ENCODE measurements at places on chromosomes 16 and 17.
A peak's percentile ranks its signal among the peaks of the same experiment; 100 is the strongest.

DNA sequence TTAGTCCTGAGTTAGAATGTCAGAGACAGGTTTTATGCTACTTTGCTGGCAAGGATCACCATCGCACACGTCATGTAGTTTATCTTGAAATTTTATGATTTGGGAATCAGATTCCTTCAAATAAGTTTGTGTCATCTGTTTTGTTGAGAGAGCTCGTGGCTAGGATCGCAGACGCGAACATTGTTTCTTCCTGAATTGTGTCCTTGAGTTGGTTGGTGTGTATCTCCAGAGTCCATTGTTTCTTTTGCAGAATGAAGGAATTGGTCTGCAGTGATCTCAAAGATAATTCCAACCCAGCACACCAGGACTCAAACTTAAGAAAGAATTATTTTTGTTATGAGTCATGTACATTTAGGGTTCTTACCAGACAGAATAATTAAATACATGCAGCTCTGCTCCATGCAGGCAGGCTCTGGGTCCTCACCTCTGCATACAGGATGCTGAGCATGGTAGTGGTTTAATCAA, 51.6 kb downstream of the PRKCA start:
- H3K27me3 ChIP-seq = peaks cover 2% of the 10 kb centered on the region
- peaks cover 89% of the 10 kb centered on the region for H3K4me1 ChIP-seq
- peak overlapping the region; percentile 62 for H3K4me3 ChIP-seq
- H3K27ac ChIP-seq = peak overlapping the region; percentile 71
- DNase-seq = peak; percentile 69
- peaks cover 13% of the 10 kb centered on the region for H3K36me3 ChIP-seq

GRCh38 chr17:50297407-50297865, 23.2 kb downstream of the TMEM92 start:
- H3K27ac ChIP-seq = no peak overlapping the region
- H3K4me1 ChIP-seq = peaks cover 12% of the 10 kb centered on the region
- peak; percentile 48 for DNase-seq
- H3K4me3 ChIP-seq = no peak overlapping the region

DNA sequence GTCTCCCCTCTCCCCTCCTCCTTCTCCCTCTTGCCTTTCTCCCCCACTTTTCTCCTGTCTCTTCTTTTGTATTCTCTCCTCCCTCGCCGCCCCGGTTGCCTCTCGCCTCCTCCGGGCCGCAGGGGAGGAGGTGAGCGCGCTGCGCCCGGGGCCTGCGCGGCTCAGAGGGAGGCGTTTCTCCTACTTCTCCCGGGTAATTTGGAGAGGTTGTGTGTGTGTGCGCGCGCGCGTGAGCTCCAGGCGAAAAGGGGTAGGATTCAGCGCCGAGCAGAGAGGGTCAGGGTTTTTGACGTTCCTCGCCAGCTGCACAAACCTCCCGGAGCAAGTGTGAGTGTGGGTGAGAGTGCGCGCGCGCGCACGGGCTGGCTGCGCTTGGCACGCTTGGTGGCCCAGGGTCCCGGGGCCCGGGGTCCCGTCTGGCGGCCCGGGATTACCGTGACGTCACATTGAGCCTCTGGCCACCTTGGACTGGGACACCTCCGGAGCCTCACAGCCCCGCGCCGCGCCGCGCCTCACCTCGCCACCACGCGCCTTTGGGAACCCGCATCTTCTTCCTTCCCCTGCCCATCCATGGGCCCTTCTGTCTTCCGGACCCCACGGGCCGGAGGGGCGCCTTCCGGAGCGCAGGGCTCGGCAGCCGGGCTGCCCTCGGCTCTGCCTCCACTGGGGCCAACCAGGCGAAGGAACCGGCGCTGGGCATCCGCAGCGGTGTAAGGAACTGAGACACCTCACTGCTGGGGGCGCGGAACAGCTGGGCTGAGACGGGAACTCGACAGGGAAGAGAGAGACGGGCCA, 479 bp downstream of the IRX6 start:
- H3K4me3 ChIP-seq = no peak overlapping the region
- no peaks in the 10 kb centered on the region for H3K4me1 ChIP-seq
- no peaks in the 10 kb centered on the region for H3K36me3 ChIP-seq
- DNase-seq = no peak

- H3K27me3 ChIP-seq = peaks cover 8% of the 10 kb centered on the region
- H3K27ac ChIP-seq = no peak overlapping the region
- H3K4me1 ChIP-seq = no peaks in the 10 kb centered on the region
- no peak for DNase-seq
- no peaks in the 10 kb centered on the region for H3K36me3 ChIP-seq
- no peak overlapping the region for H3K4me3 ChIP-seq
Observed at GRCh38 chr16:65895906-65896305, 470.6 kb upstream of the CDH5 start.

DNA sequence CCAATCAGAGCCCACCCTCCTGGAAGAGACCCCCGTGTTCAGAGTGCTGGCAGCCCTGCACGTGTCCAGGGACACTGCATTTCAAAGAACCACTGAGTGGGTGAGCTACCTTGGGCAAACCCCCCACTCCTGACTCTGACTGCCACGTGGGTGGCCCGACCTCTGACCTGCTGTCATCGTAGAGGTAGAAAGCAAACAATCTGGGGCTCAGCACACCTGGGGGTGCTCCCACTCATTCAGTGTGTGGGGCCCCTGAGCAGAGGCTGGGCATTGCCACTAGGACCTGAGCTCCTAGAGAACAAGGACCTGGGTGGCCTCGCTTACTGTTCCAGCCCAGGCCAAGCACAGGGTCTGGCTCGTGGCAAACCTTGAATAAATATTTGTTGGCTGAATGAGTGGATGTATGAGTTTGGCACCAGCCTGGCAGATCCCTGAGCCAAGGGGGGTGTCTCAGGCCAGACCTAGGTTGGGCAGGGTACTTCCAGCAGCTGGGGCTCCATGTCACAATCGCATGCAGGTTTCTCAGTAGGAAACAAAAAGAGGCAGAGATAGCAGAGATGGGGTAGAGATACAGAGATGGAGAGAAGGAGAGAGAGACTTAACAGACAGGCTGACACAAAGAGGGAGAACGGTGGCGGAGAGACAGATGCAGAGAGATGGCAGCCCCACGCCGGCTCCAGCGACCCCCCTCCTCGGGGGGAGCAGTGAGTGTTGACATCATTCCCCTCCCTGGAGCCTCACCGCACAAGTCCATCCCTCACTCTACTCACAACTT, 5.4 kb upstream of the DRC7 start:
- H3K27me3 ChIP-seq = peaks cover 33% of the 10 kb centered on the region
- H3K36me3 ChIP-seq = no peaks in the 10 kb centered on the region
- H3K4me1 ChIP-seq = no peaks in the 10 kb centered on the region
- H3K27ac ChIP-seq = no peak overlapping the region
- no peak overlapping the region for H3K4me3 ChIP-seq

DNA sequence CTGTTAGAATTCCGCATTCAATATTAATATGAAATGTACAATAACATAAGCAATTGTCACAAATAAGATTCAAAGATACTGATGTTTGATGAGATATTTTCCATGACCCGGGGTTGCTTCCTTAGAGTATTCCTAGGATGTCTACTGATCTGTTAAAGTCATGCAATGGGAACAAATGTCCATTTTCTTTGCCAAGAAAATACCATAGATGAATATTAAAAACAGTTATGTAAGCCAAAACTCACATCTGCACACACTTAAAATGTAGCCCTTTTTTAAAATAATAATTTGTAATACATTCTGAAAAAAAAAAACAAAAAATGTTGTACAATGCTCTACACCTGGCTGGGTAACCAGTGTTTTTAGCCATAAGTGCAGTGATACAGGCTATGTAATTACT, 259.4 kb upstream of the AXIN2 start:
- no peak overlapping the region for H3K4me3 ChIP-seq
- no peak overlapping the region for H3K27ac ChIP-seq
- H3K36me3 ChIP-seq = no peaks in the 10 kb centered on the region

GRCh38 chr17:58200024-58200633, 7.6 kb downstream of the EPX start:
- H3K4me3 ChIP-seq = no peak overlapping the region
- H3K4me1 ChIP-seq = no peaks in the 10 kb centered on the region
- H3K27me3 ChIP-seq = peaks cover 37% of the 10 kb centered on the region
- H3K36me3 ChIP-seq = no peaks in the 10 kb centered on the region

DNA sequence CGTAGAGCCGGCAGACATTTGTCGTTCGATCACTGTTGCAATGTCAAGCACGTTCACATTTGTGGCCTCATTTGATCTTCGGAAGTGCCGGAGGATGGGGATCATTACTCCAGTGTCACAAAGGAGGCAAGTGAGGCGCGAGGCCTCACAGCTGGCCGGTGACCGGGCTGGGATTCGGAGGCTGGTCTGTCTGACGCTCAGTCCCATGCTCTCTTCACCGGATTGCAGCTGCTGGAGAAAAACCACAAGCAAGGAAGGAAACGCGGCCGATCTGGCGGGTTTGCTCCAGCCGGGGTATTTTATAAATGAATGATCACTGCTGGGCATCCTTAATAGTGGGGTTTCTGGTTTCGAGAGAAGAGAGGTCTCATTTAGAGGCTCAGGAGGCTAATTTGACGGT, 127.8 kb downstream of the OR1D5 start:
- no peaks in the 10 kb centered on the region for H3K36me3 ChIP-seq
- H3K4me3 ChIP-seq = no peak overlapping the region
- H3K27me3 ChIP-seq = peaks cover 2% of the 10 kb centered on the region
- no peak for DNase-seq
- no peak overlapping the region for H3K27ac ChIP-seq
- H3K4me1 ChIP-seq = peaks cover 20% of the 10 kb centered on the region

- H3K27ac ChIP-seq = no peak overlapping the region
- DNase-seq = no peak
- no peaks in the 10 kb centered on the region for H3K36me3 ChIP-seq
Observed at GRCh38 chr16:86126891-86127290, 227.9 kb downstream of the IRF8 start.

DNA sequence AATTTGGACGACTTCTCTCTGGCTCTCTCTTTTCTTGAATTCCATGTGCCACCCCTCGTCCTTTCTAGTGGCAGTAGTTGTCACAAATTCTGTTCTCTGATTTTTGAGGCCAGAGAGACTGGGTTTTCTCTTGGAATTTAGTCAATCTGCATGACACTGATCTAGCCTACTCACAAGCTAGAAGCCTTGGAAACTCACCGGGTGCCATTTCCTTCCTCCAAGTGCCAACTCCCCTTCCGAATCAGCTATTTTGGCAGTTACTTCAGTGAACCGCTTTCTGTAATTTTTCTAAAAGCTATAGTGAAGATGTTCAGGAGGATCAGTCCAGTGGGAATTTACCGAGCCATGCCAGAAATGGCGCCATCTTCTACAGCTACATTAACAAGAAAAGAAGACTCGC, 228.9 kb downstream of the PMP22 start:
- peaks cover 31% of the 10 kb centered on the region for H3K4me1 ChIP-seq
- H3K27me3 ChIP-seq = peaks cover 10% of the 10 kb centered on the region
- H3K36me3 ChIP-seq = no peaks in the 10 kb centered on the region
- no peak overlapping the region for H3K27ac ChIP-seq

DNA sequence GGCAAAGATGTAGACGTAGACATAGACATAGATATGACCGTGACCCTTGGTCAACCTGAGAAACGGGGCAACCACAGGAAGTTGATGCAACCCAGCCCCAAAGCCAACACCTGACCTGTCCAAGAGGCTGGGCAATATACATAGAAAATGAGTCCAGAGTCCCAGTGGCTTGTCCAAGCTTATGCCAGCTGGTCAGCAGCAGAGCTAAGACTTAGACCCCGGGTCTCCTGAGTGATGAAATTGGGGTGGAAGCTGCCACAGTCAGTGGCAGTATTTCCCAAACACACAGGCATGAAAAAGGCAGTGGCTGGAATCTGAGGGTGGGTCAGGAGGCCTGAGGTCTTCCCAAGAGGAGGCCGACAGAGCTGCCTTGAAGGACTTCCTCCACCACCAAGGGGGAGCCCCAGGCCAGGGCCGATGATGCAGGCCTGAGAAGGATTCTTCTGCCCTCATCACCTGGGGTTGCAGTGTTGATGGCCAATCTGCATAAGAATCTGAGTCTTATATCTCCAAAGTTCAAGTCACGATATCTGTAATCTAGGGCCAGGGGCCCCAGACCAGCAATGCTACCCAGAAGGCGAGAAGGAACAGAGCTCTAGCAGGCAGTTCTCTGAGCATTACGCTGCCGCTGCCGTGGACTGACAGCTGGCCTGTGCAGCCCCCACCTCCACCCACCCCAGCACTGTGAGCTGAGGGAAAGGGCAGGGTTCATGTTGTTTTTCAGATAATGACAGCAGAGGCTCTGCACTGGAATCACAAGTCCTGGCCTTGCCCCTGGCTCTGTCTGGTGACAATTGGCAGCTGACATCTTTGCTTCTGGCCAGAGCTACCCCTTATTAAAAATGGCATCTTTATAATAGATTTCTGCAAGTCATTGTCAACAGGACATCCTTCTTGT, 72.7 kb downstream of the GNAO1 start:
- H3K27ac ChIP-seq = no peak overlapping the region
- DNase-seq = no peak
- no peak overlapping the region for H3K4me3 ChIP-seq
- no peaks in the 10 kb centered on the region for H3K36me3 ChIP-seq
- peaks cover 23% of the 10 kb centered on the region for H3K27me3 ChIP-seq

- DNase-seq = peak; percentile 47
- no peaks in the 10 kb centered on the region for H3K36me3 ChIP-seq
- H3K27me3 ChIP-seq = peaks cover 3% of the 10 kb centered on the region
- peak overlapping the region; percentile 67 for H3K4me3 ChIP-seq
- H3K4me1 ChIP-seq = peaks cover 45% of the 10 kb centered on the region
Observed at GRCh38 chr17:17300624-17301568, 2.3 kb upstream of the NT5M start.

DNA sequence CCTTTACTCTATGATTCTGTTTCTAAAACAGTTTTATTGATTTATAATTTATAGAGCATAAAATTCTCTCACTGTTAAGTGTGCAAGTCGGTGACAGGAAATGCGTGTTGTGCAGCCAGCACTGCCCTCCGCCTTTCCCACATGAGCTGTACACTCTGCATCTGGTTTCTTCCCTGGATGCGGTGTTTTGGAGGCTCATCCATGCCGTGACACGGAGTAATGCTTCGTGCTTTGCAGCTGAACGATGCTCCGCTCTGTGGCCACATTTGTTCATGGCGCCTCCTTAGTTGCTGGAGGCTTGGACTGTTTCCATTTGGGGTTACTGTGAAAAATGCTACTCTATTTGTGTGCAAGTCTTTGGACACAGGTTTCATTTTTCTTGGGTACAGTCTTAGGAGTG, 7.2 kb upstream of the IGFALS start:
- H3K27me3 ChIP-seq = peaks cover 1% of the 10 kb centered on the region
- H3K27ac ChIP-seq = no peak overlapping the region
- H3K36me3 ChIP-seq = peaks cover 28% of the 10 kb centered on the region
- DNase-seq = no peak
- no peaks in the 10 kb centered on the region for H3K4me1 ChIP-seq
